Naive thymus-derived CD4-positive, alpha-beta T cell (primary cell): ENCODE measurements at places on chromosomes 13 and 19. TPM values are rescaled to one million over a fixed set of nuclear protein-coding genes. Genes with fewer than 3 reads are reported as not detected.

The SIGLEC9 gene
- 26.8 TPM for total RNA-seq

The USHBP1 gene
- 0.61 TPM for total RNA-seq

The SHC2 gene
- total RNA-seq: 2.3 TPM

The POLRMT gene
- total RNA-seq: 61.2 and 62.7 TPM in 2 replicates
